ENCODE measurements at places on chromosomes 2 and 18. TPM values are rescaled to one million over a fixed set of nuclear protein-coding genes. Genes with fewer than 3 reads are reported as not detected.

KCNE4 gene
- polyA plus RNA-seq, result not detected

SERPINB10 gene
- 0.56 TPM for polyA plus RNA-seq

PDE11A gene
- not detected for polyA plus RNA-seq

SP140 gene
- 7.3 TPM for polyA plus RNA-seq

IGFBP5 gene
- polyA plus RNA-seq, result not detected

NYAP2 gene
- polyA plus RNA-seq, result not detected

DNAH6 gene
- polyA plus RNA-seq, result not detected

ASXL3 gene
- not detected for polyA plus RNA-seq

TCF23 gene
- not detected for polyA plus RNA-seq

CLEC4F gene
- polyA plus RNA-seq, result 2.3 TPM

IL1B gene
- polyA plus RNA-seq, result 114 TPM

NEUROD1 gene
- not detected for polyA plus RNA-seq

FSHR gene
- polyA plus RNA-seq, result not detected

FAM161A gene
- 0.11 TPM for polyA plus RNA-seq

FMNL2 gene
- 0.28 TPM for polyA plus RNA-seq

RTN4 gene
- polyA plus RNA-seq, result 163 TPM

THOC1 gene
- 8.9 TPM for polyA plus RNA-seq

COLEC11 gene
- not detected for polyA plus RNA-seq

NEU2 gene
- not detected for polyA plus RNA-seq

MAP3K19 gene
- polyA plus RNA-seq, result not detected

KATNAL2 gene
- polyA plus RNA-seq, result not detected

TRIM54 gene
- polyA plus RNA-seq, result not detected

FOXI3 gene
- polyA plus RNA-seq, result not detected

C2orf15 gene
- 0.29 TPM for polyA plus RNA-seq

CYP26B1 gene
- not detected for polyA plus RNA-seq

Data from CD14-positive monocyte (primary cell).